Smooth muscle cell of the brain vasculature (primary cell): ENCODE measurements at places on chromosomes 13 and 19.

GRCh38 chr13:37207691-37208451, 102.4 kb upstream of the CSNK1A1L start:
- DNase-seq: no peak

DNA sequence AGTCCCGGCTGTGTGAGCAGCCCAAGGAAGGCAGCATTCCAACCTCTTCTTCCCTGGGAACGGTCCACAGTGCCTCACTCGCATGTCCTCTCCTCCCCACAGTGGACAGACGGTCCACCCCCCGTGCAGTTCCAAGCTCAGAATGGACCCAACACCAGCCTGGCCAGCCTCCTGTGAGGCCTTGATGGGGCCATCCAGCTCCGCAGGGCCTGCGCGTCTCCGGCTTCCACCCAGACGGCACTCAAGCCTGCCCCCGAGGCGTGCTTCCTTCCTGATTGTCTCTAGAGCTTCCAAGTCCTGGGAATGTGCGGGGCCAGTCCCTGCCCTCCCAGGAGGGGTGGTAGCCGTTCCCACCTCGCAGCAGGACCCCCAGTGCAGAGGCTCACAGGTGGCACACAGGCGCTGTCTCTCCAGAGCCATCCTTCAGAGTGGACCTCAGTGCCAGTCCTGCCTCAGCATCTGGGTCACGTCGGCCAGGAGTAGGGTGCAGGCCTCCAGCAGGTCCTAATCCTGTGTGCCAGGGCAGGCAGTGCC, 35.0 kb downstream of the MAU2 start:
- no peak for DNase-seq

DNA sequence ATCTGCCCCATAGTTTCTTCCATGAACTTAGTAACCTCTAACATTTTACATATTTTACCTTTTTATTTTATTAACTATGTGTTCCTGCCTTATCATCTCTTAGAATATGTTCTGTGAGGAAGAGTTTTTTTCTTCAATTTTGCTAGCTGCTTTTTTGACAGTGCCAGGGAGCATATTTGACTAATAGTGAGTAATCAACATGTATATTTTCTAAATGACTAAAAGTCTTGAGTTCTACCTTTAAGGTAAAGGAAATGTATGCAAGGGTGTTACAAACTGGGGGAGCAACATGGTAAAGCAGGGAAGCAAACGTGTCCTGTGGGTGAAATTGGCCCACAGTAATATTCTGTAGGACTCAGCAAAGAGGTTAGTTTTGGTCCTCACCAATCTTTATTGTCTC, 165.5 kb downstream of the NBEA start:
- no peak for DNase-seq

GRCh38 chr19:7888826-7889217, 512 bp downstream of the LRRC8E start:
- DNase-seq: no peak

DNA sequence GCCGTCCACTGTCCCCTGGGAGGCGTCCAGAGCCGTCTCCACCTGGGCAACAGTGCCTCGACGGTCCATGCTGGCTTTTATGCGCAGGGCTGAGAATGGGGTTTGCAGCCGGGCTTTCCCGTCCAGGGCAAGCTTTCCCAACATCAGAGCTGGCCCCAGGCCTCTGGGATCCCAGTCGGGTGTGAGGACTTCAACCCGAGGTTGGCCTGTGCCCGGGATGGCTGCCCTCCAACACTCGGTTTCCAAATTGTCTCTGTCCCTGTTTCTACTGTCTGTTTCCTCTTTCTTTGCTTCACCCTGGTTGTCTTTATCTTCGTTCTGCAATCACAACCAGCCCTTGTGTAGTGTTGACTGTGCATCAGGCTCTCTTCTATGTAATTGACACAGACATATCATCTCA, at the start of gene IFNL4:
TSS of gene IFNL4 (minus strand) at position 51 of the 400 bp plus-strand sequence.
- no peak for DNase-seq

GRCh38 chr19:42275103-42275502, 6.1 kb downstream of the CIC start:
- no peak for DNase-seq

DNA sequence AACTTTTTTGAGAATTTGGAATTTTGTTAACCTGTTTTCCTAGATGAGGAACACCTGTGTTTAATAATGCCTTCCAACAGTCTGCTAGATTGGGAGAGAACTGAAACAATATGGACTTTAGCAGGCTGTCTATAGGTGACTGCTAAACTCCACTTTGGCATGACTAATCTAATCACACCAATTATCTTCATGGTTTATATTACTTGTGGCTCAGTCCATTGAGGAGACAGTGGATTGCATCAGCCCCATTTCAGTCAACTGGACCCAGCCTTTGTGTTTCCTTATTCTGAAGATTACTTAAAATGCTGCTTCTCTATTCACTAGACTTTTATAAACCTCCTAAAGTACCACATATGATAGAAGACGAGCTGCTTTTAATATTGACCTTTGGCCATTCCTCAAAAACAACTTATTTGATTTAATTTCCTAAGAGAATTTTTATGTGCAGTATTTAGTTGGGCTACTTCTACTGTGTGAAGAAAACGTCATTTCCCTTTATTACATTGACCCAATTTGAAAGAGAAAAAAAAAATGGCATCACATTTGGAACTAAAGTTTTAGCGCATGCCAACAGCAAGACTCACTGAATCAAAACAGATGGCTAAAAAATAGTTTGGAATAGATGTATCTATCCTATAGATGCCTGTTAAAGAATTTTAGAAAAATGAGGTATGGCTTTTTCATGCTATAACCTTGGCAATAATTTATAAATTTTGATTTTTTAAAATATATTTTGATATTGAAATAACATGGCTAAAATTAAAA, 295.8 kb downstream of the NDFIP2 start:
- DNase-seq: no peak

DNA sequence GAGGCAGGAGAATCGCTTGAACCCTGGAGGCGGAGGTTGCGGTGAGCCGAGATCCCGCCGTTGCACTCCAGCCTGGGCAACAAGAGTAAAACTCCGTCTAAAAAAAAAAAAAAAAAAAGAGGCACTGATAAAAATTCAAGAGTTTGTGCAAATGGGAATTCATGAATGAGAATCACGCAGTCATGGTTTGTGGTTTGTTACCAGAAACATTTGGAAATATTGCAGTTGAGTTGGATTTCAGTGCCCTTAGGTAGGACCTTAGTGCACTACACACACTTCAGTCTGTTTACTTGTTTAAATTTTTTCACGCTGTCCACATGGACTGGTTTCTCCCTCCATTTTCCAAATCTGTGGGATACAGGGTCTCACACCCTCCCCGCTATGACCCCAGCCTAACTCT, 28.4 kb downstream of the ZNF844 start:
- DNase-seq: no peak

GRCh38 chr13:57825066-57825465, 193.5 kb downstream of the PCDH17 start:
- no peak for DNase-seq

- no peak for DNase-seq
Observed at GRCh38 chr19:1896508-1896907, 8.7 kb upstream of the ADAT3 start.

DNA sequence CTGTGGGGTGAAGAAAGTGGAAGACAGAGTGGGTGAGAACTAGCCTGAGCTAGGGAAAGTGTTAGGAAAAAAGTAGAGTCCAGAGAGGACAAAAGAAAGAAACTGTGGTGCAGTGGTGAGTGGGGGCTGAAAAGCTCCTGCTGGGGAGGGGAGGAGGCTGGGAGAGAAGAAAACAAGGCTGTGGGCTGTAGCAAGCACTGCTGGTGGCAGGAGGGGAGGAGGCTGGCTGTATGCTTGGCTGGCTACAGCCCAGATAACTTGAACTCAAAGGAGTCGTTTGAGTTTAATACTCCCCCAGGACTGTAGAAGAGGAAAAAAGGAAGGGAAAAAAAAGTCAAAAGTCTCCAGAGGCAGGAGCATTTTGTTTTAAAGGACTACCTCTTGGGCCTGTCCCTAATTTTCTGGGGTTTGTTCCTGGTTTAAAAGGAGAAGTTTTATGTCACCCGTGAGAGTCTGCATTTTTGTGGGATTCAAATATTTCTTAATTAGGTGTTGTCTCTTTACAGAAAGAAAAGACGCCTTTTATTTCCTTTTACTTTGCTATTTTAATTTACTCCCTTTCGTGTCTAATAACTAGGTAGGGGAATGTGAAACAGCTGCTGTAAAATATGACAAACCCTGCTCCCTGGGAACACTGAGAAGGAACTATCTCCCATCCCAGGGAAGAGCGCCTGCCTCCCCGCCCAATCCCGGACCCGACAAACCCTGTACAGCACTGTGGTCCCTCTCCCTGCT, 21.7 kb downstream of the ZIC5 start:
- no peak for DNase-seq

DNA sequence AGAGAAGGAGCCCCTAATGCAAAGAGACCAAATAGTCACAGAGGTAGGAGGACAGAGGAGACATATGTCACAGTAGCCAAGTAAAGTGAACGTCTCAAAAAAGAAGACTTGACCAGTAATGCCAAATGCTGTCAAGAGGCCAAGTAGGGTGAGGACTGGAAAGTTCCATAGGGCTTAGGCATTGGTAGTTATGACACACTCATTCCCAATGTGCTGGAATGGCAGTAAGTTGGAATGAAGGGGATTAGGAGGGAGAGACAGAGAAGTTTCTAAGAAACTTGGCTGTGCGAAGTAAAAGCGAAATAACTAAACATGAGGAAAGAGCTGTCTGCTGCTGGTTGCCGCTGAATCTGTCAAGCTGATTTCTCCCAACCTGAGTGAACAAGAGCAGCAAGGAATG, 14.9 kb upstream of the FRY start:
- no peak for DNase-seq

DNA sequence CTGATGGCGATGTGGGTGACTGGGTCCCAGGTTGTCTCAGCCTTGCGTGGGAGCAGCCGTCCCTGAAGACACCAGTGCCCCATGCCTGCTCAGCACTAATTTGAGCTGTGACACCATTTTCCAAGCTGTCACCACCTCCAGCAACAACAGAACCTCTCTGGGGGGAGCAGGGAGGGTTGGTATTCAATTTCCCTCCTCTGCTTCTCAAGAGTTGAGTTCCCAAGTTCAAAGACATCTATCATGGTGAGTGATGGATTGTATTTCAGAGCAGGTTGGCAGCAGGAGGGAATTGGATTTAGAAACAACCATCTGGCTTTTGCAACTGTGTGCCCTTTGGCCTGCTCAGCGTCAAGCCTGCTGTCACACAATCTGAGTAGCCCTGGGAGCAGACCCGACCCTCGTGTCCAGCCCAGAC, 46.9 kb upstream of the UQCRFS1 start:
- no peak for DNase-seq

DNA sequence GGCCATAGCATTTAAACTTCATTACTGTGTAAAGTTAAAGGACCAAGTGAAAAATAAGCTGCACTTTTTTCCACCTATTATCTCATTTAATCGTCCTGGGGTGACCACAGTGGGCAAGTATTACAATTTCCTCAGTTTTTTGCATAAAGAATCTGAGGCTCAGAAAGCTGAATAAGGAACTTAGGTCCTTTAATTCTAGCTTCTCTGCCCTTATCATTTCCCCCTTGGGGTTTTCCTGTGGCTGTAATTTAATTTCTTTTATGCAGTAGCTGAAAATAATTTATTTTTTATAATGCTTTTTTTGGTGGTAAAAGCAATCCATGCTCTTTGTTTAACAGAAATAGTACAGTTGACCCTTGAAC, 59.8 kb upstream of the RCBTB2 start:
- DNase-seq: no peak

- DNase-seq: no peak
Observed at GRCh38 chr19:511101-511851, 4.0 kb downstream of the TPGS1 start.

- peak; percentile 45 for DNase-seq
Observed at GRCh38 chr13:50713523-50714248, 129.8 kb downstream of the DLEU7 start.

- no peak for DNase-seq
Observed at GRCh38 chr13:31096654-31097302, 64.9 kb downstream of the HSPH1 start.

DNA sequence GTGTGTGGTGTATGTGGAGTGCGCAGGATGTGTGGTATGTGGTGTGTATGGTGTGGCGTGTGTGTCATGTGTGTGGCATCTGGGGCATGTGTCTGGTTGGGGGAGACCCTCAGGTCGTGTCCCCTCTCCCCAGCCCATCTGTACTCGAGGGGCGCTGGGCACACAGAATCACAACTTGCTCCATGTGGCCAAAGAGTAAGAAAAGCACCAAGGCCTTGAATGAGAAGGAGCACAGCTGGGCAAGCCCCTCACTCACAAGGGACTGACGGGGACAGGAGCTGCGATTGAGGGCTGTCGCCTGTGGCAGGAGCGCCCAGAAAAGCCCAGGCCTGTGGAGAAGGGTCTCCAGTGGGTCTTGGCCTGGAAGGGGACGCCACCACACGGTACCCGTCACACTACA, 62.8 kb downstream of the PEPD start:
- no peak for DNase-seq

DNA sequence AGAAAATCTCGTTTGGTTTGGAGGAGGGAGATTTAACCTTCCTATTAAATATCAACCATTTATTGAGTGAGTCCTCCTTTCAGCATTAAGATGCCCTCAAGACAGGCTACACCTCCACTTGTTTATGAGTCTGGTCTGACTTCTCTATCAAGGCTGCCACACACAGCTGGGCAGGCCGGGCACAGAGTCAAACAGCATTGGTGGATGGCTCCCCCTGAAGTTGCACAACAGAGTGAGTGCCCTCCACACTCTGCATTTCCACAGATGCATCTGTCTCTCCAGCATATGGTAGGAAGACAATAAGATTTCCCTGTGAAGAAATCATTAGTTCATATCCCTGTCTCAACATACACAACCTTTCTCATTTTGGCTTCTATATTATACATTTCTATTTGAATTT, 31.4 kb downstream of the PHF11 start:
- DNase-seq: no peak

DNA sequence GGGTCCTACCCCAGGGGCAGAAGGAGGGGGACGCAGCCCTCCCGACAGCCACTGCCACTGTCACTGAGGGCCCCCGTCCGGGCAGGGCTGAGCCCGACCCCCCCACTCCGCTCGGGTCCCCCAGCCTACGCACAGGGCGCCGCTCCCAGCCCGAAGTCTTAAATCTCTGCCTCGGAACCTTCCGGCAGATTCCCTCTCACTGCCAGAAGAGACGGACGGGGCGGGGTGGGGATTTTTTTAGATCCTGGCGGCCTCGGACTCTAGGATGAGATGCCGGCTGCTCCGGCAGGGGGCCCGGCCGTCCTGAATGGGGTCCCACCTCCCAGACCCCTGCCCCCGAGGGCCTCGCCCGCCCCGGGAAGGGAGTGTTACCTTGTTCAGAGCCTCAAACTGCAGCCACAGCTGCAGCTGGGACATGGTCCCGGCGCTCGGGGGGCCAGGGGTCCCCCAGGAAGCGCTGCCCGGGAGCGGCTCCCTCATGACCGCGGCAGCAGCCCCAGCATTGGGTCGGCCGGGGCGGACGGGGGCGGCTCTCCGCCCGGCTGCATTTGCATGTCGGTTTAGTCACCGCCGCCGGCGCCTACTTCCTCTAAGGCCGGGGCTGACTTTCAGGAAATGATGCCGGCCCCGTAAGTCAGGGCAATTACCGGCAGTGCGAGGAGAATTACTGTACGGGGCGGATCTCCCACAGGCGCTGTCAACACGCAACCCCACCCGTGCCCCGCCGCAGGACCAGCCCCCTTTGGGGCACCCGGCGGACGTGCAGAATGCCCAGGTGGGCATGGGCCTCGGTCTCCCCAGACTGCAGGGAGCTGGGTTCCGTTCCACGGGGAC, 28.1 kb downstream of the GPX4 start:
- peak; percentile 55 for DNase-seq

GRCh38 chr13:25453850-25454365, 82.1 kb downstream of the ATP8A2 start:
- no peak for DNase-seq

- no peak for DNase-seq
Observed at GRCh38 chr13:33235078-33235477, 50.5 kb downstream of the STARD13 start.

- no peak for DNase-seq
Observed at GRCh38 chr13:73171926-73172325, 113.1 kb downstream of the KLF5 start.
